Dorsolateral prefrontal cortex (tissue), 122 donors: ENCODE measurements at places on chromosomes 11 and 22.

- no peak for DNase-seq
Measured at GRCh38 chr11:118056806-118057205, 20.1 kb upstream of the TMPRSS4 start.

DNA sequence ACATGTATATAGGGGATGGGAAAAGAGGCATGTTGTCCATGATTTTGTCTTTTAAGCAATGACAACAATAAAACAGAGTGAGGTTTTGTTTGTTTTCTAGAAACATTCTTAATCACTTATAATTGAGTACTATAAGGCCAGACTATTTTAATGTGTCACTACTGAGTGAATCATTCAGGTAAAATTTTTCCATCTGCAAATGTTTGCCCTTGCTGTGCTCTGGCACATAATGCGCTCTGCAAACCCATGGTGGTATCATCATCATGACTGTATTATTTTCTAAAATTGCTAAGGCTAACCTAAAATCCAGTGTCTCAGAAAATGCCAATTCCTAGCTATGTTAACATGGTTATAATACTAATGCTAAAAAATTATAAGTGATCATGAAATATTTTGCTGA lies 261.2 kb downstream of the CADM1 start:
- no peak for DNase-seq

- DNase-seq, result no peak
Measured at GRCh38 chr22:49633010-49633324, 194.7 kb downstream of the BRD1 start.

GRCh38 chr11:128480066-128480465 lies 107.3 kb downstream of the ETS1 start:
- no peak for DNase-seq

DNA sequence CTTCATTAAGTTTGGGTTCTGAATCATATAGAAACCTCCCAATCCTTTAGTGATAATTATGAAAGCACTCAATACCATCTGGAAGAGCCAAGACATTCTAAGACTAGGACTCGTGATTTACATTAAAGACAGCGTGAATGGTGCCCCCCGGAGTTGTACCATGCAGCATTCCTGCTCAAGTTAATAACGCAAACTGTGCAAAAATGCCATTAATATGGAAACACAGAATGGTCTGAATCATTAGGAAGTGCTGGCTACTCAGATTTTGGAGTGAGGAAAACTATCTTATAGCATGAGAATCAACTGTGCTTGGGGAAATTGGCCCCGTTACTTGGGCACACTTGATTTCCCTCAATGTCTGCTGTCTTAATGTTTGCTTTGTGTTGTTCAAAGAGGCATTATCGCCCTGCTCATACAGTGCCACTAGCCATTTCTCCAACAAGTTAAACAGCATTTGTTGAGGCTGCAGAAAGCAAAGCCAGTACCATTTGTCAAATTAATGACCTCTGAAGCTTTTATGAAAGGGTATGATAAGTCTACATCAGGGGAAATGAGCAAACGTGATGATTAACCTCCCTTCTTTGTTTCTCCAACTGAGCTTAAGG lies 18.5 kb upstream of the TPH1 start:
- no peak for DNase-seq

GRCh38 chr11:73420136-73420535 lies 43.9 kb downstream of the RELT start:
- no peak for DNase-seq

DNA sequence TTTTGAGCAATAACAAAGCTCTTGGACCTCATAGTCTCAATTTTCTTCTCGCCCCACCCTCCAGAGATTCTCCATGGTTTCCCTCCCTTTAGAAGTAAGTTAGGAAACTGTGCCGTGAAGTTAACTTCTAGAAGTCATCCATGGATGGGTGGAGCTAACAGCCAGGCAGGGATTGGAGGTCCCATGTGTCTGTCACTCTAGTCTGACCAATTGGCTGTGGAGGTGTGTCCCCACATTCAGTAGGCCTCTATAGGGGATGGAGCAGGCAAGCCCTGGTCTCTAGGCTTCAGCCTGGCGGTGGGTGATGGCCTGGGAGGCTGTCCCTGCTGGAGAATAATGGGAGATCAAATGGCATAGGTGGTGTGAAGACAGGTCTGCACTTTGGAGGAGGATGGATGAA lies 50.7 kb downstream of the TP53I11 start:
- DNase-seq, result no peak

GRCh38 chr11:120401506-120401905 lies 65.3 kb downstream of the ARHGEF12 start:
- no peak for DNase-seq

DNA sequence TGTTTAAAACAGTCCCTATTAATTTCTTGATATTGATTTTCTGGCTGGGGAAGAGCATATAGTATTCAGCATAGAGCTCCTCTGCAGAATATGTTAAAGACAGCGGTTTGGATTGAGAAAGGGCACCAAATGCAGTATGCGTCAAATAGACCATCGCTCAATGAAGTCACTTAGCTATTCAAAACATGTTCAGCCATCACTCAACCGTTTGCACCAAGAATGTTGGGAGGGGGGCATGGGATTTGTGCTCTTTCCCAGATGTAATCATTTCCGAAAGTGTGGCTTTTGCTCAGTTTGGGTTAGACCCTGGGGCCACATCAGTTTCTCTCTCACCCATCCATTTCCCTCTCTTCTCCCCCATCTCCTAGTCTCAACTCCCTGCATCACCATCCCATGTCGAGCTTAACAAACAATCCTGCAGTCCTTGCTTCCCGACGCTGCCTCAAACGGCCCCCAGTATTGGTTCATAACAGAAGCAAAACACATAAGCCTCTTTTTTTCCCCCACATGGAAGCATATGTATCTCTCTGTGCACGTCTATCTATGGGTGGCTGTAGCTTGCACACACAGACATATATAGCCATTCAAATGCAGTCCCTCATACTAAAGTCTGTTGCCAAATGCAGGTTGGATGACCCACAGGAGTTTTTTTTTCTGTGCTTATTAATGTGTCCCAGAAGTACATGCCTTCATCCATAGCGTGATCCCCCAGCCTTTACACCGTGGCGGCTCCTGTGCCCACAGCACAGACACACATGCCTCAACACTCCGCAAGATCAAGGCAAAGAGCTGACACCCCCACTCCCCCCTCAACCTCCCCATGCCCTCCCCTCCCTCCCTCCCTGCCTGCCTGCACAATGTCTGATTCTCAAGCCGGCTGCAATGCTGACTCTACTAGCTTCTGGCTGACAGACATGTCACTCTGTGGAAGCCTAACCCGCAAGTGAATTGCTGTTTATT lies 2.6 kb downstream of the CACNG2 start:
- DNase-seq, result no peak

DNA sequence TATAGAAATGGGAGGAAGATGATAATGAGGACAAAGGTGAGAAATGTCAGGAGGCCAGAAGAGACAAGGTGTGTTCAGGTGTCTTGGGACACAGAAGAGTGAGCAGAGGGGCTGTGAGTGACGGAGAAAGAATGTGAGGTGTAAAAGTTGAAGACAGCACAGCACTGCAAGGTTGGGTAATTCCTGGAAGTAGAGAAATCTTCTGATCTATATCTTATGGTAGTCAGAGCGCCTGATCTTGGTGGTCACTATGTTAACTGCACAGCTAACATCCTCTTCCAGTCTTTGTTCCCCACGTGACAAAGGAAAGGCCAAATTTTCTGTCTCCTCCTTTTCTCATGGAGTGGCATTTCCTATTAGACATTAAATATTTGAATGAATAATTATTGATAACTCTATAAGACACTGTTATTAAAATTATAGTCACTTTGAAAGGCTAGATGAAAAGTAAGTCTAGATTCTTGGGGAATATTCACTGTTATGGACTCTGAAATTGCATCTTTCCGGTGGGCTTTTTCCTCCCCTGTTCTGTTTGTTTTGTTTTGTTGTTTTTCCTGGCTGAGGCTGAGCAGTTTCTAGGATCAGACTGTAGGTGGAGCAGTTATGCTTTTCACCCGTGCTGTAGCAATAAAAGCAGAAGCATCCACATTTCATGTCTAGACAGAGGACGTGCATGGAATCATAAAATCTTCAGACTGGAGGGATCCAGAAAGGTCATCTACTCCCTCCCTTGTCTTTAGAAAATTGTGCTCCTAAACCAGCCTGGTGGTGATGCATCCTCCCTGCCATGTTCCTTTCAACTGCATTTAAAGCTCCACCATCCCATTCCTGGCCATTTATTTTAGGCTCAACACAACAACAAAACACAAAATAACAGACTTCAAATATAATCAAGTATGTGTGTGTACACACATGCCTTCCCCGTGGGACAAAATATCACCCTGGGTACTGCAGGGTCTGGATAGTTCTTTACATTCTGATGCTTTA lies 26.6 kb downstream of the SC5D start:
- peak; percentile 50 for DNase-seq

- no peak for DNase-seq
Measured at GRCh38 chr11:118104491-118104890, 17.7 kb upstream of the SMIM35 start.

GRCh38 chr11:127656116-127656836 lies 655.7 kb upstream of the KIRREL3 start:
- DNase-seq, result no peak

DNA sequence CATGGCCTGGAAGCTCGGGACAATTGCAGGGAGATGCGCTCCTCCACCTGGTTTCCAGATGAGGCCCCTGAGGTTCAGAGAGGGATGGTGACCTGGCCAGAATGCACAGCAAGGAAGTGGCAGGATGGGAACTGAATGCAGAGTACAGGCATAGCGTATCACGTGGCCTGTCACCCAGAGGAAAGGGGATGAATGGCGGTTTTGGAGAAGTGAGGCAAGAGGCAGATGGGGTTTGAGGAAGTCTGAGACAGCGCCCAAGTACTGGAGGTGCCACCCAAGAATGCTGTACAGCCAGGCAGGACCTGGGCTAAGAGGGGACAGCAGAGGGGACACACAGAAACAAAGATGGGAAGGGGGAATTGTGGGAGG lies 4.9 kb downstream of the RAB3IL1 start:
- DNase-seq, result no peak
